ENCODE measurements at places on chromosomes 7 and 10.

DNA sequence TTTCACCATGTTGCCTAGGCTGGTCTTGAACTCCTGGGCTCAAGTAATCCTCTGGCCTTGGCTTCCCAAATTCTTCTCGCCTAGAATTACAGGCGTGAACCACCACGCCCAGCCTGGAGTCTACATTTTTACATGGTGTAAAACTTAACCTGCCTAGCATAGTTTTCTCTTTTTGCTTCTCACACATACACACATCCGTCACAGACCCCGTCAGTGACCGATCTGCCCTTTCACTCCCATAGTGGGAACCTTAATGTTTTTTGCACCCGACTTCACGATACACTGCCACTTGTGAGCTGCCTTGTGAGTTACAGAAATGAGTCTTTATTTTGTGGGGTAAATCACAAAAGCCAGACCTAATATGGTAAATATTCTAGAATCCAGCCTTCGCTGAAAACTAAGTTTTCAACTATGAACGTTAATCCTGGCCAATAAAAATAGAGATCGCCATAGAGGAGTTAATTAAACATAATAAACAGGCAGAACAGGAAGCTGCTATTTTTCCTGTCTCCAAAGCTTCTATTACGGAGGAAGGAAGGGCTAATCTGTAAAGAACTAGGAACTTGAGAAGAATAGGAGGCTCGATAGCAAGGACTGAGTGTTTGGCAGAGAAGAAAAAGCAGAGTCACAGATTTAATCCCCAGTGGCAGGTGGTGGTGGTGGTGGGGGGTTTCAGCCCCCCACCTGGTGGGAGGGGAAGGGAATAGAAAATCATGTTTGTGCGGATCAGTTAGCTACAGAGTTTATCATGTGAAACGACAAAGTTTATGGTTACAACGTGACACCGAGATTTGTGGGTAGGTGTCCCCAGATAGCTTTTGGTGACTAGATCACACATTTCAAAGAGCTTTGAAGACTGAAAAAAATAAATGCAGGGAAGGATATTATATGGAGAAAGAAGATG is 14.7 kb upstream of the FAM171A1 start:
- DNase-seq, result no peak

- peak; percentile 24 for DNase-seq
These were observed 107.9 kb downstream of the CYTH3 start for GRCh38 chr7:6164491-6164890.

DNA sequence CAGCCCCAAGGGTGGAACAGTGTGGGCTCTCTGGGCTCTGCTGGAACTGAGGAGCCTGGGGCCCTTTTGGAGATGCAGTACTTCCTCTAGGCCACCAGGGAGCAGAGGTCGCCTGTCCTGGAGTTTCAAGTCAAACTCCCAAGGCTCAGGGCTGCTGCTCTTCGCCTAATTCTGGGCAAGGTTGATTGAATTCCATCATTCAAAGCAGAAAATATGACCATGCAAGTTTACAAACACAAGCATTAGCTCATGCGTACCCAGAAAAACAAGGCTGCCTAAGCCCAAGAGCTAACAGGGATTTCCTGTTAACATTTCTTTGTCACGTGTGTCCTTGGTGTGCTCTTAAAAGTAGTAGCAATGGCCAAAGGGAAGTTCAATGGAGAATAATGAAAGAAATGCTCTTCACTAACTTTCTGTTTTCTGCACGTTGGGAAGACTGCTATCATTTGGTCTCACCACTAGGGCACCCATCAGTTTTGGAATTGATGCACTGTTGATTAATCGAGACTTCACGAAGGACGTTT is 20.1 kb downstream of the LDB3 start:
- peak; percentile 76 for DNase-seq

DNA sequence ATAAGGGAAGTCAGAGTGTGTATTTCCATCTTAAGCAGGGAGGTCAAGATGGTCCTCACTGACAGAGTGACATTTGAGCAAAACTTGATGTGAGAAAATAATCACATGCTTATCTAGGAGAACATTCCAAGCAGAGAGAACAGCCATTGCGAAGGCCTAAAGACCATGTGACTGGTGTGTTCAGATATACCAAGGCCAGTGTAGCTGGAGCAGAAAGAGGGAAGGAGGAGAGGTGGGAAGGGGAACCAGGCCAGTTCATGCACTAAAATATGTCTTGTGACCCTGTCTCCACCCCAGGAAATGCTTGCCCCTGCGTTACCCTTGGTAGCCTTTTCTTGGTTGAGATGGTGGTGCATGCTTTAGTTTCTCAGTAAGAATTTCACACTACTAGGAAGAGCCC is 77.4 kb downstream of the CACNB2 start:
- no peak for DNase-seq

DNA sequence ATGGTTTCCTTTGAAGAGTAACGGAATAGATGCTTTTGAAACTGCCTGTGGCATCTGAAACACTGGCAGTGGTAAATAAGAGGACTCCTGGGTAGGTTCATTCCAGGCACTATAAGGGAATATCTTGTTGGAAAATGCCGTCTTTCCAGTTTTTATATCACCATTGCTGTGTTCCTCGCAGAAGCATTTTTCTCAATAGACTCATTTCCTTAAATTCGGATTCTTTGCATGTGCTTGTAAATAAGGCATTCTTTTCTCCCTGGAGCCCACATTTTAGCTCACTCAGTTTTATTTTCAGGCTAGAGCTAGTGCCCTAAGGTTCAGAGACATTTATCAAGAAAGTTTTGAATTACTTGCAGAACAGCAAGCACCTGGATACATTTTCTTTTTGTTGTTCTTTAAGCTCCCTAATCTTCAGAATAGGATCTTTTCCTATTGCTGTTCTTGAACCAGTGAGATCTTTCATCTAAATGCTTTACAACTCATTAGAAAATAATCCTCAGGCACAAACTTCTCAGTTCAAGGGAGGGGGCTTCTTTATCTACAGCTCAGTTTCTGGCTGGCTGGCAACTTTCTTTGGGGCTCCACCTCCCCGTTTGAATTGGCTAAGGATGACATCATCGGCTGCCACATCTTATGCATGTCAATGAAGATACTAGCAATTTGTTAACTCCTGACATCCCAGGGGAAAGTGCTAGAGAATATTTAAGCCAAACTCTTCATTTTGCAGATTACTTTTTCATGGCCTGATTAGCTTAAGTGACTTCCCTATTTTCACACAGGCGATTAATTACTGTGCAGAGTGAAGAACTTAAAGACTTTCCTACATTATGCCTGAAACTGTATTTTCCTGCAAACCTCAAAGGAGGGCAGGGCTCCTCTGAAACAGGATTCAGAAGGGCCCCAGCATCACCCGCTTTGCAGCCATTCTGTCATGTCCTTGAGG is 133.7 kb upstream of the RSU1 start:
- DNase-seq, result peak; percentile 92

- DNase-seq, result no peak
These were observed 23.0 kb downstream of the DIP2C start for GRCh38 chr10:666237-667012.

DNA sequence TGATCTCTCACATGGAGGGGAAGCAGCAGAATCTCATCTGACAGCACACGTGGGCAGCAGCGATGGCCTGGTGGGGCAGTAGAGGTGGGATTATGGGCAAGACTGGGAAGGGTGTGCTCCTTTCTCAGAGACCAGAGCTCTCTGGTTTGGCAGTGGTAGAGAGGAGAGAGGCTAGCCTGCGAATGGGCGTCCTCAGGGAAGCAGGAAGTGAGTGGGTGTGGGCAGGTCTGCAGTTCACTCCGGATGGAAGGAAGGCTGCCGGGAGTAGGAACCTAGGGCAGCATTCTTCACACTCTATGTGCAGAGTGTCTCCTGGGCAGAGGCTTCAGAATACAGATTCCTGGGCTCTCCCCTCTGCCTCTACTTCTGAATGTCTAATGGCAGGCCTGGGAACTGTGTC is 162.8 kb upstream of the BMPER start:
- DNase-seq, result no peak

DNA sequence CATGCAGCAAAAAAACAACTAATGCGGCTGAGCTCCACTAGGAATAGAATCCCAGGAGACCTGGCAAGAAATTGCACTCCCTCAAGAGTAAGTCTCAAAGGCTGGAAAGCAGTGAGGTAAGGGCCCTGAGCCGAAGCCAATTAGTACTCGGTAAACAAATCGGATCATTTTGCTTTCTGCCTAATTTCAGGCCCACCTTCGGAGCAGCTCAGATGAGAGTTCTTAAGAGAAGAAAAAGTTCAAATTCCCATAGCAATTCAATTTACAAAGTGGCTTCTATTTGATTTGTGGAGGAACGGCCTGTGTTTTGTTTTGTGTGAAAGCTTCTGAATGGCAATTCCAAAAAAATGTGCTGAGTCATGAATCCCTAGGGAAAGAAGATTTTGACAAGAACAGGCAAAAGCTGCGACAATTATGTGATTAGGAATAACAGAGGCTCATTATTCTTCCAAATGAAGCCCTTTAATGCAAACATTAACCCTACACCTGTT is 60.9 kb downstream of the SLC16A9 start:
- peak; percentile 26 for DNase-seq

- DNase-seq, result no peak
These were observed 42.1 kb downstream of the CUX1 start for GRCh38 chr7:101859411-101860106.

Data from brain (organoid and tissue), 16 donors.